Stimulated activated CD8-positive, alpha-beta memory T cell treated with anti-CD3 and anti-CD28 coated beads, Interleukin-15, amount 100 ng/mL, for 24 hours (primary cell): ENCODE measurements at places on chromosomes 6 and 20.

DNA sequence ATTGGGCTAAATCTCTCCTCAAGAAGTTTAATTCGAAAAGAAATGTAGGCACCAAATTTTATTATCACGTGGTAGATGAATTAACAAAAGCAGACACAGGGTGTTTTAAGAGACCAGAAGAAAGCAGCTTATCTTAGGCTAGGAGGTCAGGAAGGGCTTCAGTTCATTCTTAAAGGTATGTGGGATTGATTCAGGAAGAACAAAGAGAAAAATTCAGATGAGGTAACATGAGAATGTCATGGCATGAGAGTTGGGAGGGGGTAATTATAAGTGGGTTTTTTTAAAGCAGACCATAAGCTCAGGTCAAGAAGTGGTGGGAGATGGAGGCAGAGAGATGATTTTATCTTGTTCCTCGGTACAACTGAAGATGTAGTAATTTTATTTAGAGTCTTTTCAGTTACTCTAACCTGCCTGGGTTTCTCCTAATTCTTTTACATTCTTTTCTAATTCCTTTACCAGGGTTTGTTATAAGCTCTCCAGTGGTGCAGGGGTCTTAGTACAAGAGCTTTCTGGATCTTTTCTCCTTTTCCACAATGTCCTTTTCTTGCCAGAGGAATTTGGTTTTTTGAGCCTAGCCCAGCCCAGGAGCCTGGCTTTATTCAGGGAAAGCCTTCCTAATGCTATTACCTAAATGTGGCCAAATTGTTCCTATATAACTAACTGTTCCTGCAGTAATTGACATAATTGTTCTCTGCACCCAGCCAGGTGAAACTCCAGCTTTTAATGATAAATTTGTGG, 474.1 kb upstream of the BTBD3 start:
- DNase-seq, result no peak

DNA sequence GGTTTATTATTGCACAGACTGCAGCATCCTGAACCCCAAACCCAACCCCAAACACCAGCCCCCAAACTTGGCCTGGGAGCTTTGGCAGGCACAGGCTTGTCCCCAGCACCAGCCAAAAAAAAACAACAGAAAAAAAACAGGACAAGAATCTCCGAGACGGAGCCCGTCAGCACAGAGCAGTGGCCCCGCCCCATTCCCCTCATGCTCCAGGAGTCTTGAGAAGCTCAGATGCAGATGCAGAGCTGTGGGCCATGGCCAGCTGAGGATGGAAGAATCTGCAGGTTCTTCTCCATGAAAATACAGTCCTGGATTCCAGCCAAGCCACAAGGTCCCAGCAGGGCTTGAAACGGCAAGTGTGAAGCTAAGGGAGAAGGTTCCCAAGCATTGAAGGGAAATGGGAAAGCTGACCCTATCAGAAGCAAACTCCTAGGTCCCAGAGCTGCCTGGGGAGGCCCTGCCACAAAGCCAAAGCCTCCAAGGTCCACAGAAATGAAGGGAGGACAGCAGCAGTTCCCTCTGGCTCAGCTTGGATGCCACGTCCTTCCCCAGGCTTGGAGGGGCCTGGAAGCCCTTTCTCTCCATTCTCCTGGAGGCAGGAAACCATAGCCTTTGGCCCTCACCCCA, 75.2 kb downstream of the JPH2 start:
- DNase-seq, result no peak

DNA sequence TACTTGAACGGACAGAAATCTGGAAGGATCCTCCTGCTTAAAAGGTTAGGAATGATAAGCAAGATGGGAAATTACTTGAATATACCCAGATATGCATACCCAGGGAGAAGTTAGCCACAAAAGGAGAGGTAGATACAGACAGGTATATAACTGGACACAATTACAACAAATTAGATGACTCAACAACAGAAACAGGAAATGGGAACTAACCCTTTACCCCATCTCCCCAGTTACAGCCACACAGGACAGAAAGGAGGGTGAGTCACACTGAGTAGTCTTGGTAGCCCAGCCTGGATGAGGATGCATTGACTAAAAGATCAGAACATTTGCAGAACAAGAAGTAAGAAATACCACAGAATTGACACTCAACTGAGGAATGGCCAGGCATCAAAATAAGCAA, 61.2 kb downstream of the C6orf52 start:
- no peak for DNase-seq

GRCh38 chr6:44113414-44113813, 13.8 kb downstream of the MRPL14 start:
- no peak for DNase-seq

DNA sequence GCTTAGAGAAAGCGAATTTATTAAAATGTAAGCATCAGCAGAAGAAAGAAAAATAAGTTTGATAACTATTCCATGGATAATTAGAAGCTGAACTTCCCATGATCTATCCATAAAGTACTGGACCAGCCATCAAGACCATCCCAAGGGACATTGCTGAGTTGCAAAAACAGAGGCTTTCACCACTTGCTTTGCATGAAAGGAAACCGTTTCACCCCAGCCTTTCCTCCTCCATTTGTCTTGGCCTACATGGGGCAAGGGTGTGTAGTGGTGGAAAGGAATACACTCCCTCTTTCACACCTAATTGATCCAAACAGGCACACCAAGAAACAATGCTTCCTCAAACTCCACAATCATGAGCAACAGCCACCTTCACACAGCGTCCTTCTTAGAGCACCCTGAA, 10.4 kb downstream of the HIVEP2 start:
- DNase-seq, result no peak

DNA sequence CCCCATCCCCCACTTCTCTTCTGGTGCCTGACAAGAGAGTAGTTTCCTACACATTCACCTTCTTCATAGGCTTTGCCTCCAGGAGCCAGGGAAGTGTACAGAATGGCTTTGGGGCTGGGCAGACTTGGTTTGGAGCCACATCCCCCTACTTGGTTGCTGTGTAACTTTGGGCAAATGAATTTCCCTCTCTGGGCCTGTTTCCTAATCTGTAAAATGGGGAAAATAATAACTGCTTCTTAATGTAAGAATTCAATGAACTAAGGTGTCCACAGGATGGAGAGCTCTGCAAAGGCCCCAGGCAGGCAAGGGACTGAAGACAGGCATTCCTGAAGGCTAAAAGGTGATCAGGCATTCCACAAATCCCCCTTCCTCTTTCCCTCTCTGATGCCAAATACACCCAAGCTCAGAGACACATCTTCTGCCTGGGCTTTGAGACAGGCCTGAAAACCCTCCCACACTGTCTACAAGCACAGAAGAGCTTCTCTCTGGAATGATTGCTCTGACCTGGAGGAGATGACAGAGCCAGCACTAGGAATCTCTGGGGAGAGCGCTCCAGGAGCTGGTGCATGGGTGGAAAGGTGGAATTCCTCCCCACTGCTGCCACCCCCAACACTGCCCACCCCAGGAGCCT, 6.9 kb upstream of the C20orf203 start:
- DNase-seq, result no peak

GRCh38 chr6:106772270-106773142, 143.1 kb downstream of the QRSL1 start:
- no peak for DNase-seq

DNA sequence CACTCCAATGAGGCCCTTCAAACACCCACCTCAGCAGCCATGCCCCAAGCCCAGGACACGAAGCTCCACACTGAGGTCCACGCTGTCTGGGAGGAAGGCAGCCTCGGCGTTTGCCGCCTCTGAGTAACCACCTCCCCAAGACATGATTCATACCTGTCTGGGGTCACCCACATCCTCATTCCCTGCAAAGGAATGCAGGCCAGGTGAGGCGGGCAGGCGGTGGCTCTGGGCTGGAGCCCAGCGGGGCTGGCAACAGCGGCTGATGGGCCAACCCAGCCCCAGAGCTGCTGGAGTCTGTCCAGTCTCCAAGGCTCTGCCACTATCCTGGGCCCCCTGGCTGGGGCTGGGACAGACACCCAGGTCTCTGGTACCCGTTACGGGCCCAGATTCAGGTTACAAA, 14.8 kb downstream of the PMEPA1 start:
- DNase-seq, result no peak

DNA sequence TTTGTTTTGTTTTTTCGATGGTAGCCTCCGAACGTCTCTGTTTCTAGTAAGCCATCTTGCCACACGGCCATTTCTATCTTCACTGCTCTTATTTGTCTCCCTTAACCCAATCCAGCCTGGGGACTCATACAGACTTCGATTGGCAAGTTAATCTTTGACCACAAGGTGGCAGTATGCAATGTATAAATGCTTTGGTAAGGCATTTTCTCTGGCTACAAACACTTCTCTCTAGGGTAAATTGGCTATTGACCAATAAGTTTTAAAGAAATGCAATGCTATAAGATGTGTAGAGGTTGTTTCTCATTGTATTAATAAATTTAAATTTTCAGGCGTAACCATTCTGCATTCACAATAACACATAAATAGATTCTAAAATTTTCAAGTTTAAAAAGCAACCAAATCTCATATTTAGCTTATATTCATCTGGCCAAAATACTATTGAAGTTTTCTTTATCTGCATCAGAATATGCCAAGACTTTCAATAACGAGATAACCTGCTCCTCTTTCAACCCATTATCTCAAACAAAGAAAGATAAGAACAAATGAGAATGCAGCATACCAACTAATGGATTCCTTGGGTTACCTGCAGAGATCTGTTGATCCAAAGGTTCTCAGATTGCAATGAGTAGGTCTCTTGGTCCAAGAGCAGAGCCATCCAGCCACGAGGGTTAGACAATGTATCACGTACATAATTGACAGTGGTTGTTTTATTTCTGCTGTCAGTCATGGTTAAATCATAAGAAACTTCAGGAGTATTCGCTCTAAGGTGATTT, 231.9 kb downstream of the PKHD1 start:
- no peak for DNase-seq

GRCh38 chr6:13767121-13767808, 47.1 kb downstream of the MCUR1 start:
- DNase-seq, result no peak

DNA sequence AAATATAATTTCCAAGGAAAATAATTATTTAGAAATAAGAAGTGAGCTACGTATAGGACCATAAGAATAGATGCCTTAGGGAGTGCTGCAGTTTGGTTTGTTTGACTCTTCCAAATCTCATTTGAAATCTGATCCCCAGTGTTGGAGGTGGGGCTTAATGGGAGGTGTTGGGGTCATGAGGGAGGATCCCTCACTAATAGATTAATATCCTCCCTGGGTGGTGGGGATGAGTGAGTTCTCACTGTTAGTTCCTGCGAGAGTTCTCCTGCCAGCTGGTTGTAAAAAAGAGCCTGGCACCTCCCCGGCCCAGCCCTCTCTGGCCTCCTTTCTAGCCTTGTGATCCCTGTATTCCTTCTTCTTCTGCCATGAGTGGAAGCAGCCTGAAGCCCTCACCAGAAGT, 69.3 kb downstream of the RCAN2 start:
- no peak for DNase-seq

DNA sequence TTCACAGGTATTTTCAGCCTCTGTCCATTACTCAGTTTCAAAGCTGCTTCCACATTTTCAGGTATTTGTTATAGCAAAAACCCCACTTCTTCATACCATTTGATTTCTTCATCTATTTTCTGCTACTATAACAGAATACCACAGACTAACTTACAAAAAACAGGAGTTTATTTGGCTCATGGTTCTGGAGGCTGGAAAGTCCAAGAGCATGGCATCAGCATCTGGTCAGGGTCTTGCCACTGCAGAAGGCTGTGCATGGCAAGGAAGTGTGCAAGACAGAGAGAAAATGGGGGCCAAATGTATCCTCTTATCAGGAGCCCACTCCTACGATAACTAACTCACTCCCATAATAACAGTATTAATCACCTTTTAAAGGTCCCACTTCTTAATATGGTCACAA, 82.8 kb upstream of the FOXA2 start:
- DNase-seq, result no peak

- DNase-seq, result no peak
Measured at GRCh38 chr6:1609041-1609647, 571 bp upstream of the FOXC1 start.

GRCh38 chr6:1070085-1070521, 241.8 kb upstream of the FOXQ1 start:
- DNase-seq, result no peak

- no peak for DNase-seq
Measured at GRCh38 chr6:65259059-65259458, 448.0 kb downstream of the EYS start.

- no peak for DNase-seq
Measured at GRCh38 chr20:48295445-48295903, 510.2 kb upstream of the SULF2 start.

DNA sequence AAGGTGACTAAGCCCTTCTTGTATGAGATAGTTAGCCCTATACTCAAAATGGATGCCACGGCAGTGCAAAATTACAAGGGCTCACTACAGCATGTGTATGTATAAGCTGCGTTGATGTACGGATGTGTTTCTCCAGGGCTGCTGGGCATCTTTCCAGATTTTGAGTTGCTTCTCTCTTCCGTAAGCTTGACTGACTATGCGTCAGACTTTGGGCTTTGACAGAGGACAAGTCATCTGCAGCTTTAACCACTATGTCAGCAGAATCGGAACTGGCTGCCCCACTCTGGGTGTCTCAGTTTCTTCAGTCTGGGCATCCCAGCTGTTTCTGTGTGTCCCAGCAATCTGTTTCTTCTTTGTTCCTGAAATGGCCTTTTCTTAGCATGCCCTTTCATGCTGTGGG, 241.6 kb downstream of the BTBD3 start:
- no peak for DNase-seq

- DNase-seq, result no peak
Measured at GRCh38 chr6:164273491-164273890, 859.0 kb downstream of the QKI start.

- DNase-seq, result no peak
Measured at GRCh38 chr6:160178271-160178670, 56.7 kb downstream of the SLC22A1 start.

GRCh38 chr6:127792616-127793015, 108.2 kb downstream of the THEMIS start:
- DNase-seq, result no peak

GRCh38 chr20:5779071-5779900, 29.1 kb downstream of the SHLD1 start:
- no peak for DNase-seq

DNA sequence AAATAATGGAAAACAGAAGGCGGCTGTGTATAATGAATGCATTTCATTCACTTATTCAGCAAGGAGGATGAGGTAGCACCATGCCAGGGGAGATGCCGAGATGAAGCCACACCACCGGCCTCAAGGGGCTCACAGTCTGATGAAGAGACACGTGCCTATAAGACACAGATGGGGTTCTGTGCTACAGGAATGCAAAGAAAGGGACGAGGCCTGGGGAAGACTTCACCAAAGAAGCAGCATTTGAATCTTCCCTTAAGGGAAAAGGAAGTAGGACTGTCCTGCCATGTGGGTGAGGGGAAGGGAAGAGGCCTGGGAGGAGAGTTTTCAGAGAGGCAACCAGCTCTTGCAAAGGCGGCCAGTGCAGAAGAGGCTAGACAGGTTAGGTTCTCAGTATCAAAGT, 98.9 kb downstream of the PSMG4 start:
- DNase-seq, result no peak

- no peak for DNase-seq
Measured at GRCh38 chr20:5046656-5047339, 45.5 kb upstream of the SLC23A2 start.

- DNase-seq, result no peak
Measured at GRCh38 chr6:66605971-66606370, 898.9 kb upstream of the EYS start.

- DNase-seq, result no peak
Measured at GRCh38 chr6:23414051-23414445, 712.0 kb upstream of the NRSN1 start.
